ENCODE measurements at places on chromosomes 7 and 10.

DNA sequence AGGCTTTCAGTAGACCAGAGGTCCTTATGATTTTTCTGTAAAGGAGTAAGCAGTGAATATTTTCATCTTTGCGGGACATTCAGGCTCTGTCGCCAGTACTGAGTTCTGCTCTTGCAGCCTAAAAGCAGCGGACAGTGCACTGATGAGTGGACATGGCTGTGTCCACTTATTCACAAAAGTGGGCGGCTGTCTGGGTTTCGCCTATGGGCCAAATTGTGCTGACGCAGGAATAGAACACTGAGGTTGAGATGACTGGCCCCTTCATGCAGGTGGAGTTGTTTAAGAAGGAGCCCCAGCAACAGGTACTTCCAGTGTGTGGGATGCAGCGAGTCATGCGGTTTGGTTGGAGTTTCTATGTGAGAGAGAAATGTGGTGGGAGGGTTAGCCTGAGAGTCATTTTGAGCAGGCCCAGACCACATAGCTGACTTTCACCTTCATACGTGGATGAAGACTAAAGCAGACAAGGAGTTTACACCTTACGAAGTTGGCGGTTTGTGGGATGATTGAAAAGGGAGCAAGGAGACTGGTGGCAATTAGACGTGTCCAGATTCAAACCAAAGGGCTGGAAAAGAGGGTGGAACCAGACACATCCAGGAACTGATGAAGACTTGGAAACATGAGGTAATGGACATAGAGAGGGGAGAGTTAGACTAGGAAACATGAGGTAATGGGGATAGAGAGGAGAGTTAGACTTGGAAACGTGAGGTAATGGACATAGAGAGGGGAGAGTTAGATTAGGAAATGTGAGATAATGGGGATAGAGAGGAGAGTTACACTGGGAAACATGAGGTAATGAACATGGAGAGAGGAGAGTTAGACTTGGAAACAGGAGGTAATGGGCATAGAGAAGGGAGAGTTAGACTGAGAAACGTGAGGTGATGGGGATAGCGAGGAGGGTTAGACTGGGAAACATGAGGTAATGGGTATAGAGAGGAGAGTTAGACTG, 38.2 kb downstream of the WDR37 start:
- peak; percentile 8 for DNase-seq

- DNase-seq = peak; percentile 90
Observed at GRCh38 chr7:137898839-137899721, 52.3 kb upstream of the DGKI start.

GRCh38 chr10:114045136-114046086, 1.7 kb downstream of the ADRB1 start:
- peak; percentile 53 for DNase-seq

- DNase-seq = no peak
Observed at GRCh38 chr10:14093730-14094484, 236.8 kb downstream of the FRMD4A start.

All from pancreas (tissue), 10 donors.